ENCODE measurements at places on chromosomes 7 and 10.

GRCh38 chr7:117623606-117624005 is 143.8 kb downstream of the CFTR start:
- DNase-seq = no peak

DNA sequence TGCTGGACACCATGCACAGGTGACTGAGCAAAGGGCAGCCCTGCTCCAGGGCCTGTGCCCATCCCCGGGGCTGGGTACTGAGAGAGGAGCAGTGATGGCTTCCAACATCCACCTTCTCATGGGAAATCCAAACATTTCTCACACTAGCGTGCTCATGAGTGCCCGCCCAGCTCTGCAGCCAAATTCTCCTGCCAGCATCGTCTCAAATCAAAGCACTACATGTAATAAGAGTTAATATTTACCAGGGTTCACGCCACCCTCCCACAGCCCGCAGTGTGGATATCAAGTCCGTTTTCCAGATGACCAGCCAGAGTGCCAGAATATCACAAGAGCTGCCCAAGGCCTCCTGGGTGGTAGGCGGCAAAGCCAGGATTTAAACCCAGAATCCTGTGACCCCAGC is 12.1 kb downstream of the IL15RA start:
- DNase-seq = no peak

DNA sequence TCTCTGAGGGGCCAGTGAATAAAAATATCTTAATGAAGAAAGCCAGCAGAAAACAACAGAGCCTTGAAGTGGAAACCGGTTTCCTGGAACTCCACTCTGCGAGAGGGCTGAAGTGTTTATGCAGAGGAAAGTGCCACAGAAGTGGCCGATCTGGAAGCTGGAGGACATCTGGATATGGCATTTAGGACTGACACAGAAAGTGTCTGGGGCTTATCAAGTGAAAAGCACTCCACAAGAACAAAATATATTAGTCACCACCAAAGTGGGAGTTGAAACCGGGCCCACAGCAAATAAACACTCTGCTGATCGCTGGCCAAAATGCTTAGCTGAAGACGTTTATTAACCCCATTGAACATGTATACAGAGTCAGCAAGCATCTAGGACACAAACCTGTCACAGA is 7.8 kb downstream of the NOD1 start:
- DNase-seq = no peak

DNA sequence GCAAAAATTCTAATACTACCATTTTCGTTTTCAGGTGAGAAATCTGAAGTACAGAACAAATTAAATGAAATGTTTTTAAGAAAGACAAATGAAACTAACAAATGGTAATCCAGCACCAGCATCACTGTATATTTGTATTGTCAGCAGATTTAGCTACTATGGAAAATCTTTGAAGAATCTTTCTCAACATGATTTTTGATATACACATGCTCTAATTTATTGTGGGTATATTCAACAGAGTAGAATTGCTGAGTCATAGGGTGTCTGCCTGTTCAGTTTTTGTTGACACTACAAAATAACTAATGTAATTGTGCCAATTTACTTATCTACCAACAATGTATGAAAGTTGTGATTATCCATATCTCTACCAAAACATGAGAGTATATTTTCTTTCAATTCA is 437.6 kb downstream of the PCDH15 start:
- no peak for DNase-seq

DNA sequence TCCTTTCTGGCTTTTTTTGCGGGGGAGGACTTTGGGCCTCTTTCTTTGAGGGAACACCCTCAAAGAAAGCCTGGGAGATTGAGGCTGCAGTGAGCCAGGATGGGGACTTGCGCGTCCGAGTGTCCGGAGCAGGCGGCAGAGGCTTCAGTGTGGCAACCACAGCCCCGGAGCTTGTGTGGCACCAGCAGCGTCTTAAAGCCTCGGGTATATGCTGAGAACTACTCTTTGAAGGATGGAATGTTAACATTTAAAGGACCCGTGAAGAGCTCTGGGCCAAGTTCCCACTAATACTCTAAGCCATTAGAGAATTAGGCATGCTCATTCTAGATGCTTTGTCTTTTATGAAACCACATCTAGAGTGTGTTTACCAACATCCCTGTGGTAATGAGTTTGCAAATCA is 168.2 kb downstream of the SEPTIN7 start:
- no peak for DNase-seq

GRCh38 chr7:11374629-11375028 is 401.0 kb downstream of the PHF14 start:
- DNase-seq = no peak

- DNase-seq = no peak
Observed at GRCh38 chr7:114554781-114555537, 140.3 kb downstream of the FOXP2 start.

DNA sequence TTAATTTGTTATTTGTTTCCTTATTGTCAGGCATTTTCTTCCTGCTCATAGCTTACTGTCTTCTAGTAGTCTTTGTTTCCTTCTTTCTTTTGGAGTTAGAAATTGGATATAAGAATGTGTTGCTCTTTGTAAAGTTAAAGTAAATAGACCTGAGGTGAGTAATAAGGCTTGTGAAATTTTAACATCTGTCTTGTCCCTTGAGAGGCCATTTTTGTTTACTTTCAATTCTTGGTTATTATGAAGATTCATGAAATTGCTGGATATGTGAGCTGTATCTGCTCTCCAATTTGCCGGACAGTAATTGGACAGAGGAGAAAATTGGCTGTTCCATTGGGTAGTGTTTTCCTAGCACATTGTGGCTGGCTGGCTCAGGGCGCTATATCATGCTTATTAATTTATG is 260.7 kb downstream of the EXOC4 start:
- no peak for DNase-seq

GRCh38 chr10:84205853-84206525 is 11.7 kb downstream of the CDHR1 start:
- DNase-seq = no peak

DNA sequence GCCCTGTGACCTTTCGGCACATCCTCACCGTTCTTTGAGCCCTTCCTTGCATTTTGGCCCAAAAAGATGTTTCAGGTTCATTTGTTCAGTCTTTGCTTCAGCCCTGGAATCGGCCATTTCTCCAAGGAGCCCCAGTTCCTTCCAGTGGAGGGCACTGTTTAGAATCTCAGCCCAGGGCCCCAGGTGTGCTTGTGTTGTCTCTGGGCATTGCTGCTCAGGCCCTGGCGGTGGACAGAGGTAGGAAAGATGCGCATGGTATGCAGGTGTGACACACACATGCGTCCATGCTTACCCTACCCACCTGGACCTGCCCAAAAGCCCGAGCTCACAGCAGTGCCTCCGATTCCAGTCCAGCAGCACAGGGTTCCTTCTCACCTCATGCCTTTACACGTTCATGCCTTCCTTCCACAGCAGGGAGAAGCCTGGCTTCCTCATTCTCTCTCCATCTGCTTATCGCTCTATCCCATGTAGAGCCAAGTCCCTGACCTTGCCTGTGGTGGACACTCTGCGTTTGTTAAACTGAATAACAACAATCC is 70.6 kb downstream of the LHPP start:
- DNase-seq = no peak

GRCh38 chr7:11428877-11429581 is 403.0 kb downstream of the THSD7A start:
- no peak for DNase-seq

- DNase-seq = no peak
Observed at GRCh38 chr7:55273186-55273980, 91.8 kb upstream of the LANCL2 start.

- no peak for DNase-seq
Observed at GRCh38 chr10:26970667-26971066, 109.9 kb upstream of the ABI1 start.

GRCh38 chr7:157335236-157335635 is 1.6 kb upstream of the DNAJB6 start:
- DNase-seq = no peak

DNA sequence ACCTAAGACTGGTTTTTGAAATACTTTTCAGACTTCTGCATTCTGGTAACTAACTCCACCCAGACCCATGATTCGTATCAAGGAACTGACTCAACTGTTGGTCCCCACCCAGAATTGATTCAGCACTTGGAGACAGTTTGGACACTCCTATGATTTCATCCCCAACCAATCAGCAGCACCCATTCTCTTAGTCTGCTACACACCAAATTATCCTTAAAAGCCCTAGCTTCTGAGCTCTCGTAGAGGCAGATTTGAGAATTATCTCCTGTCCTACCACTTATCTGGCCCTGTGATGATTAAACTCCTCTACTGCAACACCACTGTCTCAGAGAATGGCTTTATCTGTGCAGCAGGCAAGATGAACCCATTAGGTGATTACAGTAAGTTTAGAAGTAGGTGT is 7.7 kb upstream of the GSTO1 start:
- no peak for DNase-seq

DNA sequence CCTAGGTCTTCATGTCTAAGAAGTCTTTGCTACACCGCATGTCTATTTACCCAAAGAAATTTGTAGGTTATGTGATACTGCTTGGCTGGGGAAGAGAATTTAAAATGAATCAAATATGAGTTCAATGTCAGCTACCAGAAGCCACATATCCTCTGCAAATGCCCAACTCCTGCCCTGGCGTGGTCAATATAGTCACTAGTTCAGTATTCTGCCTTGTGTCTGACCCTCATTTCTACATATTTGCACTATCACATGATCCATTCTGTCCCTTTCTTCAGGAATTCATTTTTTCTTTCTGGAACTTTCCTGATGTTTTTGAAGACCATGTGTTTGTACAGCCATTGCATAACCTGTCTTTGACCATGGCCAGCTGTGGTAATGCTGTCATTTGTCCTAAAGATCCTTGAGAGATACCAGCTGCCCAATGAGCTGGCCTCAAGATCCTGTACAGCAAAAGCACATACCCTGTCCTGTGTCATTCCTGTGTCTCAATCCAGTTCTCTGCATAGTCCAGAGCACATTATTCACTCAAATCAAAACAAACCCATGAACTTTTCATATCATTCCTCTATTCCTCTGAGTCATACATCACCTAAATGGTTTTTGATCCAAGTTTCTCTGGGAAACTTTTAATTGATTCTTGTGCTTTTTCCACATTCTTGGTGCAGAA is 524.5 kb downstream of the PARD3 start:
- no peak for DNase-seq

GRCh38 chr10:24981161-24981710 is 28.8 kb upstream of the PRTFDC1 start:
- DNase-seq = no peak

- no peak for DNase-seq
Observed at GRCh38 chr7:19024261-19024660, 93.2 kb downstream of the TWIST1 start.

DNA sequence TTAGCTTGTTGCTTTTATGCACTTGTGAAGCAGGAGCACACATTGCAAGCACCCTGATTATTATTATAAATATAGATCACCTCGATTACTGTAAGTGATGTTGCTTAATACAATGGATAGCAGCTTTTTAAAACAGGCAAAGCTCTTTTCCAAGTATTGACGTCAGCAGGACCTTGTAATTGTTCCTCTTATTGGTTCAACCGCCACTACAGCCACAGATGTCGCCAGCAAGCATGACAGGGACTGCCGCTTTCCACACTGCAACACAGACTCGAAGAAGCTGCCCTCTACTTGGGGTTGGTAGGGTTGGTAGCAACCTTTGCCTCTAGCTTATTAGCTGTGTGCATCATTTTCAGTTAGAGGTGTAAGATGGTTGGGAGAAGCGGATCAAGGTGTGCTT is 167.6 kb downstream of the ZNF365 start:
- no peak for DNase-seq

- no peak for DNase-seq
Observed at GRCh38 chr10:44281089-44281613, 103.7 kb downstream of the CXCL12 start.

DNA sequence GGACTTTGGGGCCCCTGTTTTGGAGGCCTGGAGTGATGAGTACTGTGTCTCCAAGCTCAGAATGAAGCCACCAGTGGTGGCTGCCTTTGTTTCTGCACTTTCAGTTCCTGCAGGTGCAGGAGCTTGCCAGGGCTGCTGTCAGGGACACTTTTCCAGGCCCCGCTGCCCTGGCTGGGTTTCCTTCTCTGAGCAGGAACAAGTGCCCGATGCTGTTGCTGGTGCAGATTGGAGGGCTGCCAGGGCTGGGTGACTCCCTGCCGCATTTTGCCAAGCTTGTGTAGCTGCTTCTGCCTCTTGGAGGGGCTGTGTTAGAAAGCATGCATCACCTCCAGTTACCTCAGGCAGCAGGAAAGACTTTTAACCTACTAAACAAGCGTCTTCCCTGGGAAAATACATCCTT is 211.1 kb downstream of the MGMT start:
- DNase-seq = no peak

- no peak for DNase-seq
Observed at GRCh38 chr7:100957832-100958421, 8.6 kb downstream of the MUC3A start.

DNA sequence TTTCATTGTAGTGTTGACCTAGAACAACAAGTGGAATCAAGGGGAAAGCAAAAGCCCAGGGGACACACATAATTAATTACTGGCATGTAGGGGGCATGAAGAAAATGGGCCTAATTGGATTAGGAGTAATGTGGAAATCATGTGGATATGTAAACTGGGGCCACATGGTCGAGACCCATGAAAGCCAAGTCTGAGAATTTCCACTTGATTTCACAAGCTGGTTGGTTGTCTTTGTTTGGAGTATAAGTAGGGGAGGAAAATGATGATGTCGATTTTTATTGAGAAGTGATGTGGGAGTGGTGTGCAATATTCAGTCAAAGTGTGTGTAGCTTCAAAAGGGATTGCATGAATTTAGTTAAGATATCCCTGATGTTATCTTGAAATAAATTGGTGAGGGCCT is 131.8 kb downstream of the LRRC4 start:
- no peak for DNase-seq

DNA sequence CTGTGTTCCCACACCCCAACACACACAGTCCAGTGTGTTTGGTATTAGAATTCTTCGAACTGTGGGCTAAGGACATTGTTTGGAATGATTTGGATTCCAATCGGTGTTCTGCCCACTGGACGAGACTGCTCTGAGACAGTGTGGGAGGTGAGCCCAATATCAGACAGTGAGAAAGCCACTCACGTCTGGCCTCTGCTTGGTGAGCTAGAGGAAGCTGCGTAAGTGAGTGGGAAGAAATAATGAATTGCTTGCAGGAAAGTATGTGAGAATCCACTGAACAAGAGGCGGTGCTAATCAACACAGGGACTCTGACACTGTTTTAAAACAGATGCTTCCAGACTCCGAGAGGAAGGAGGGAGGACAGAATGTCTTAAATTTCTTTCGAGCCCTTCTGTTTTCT is 675.0 kb upstream of the ANKRD30A start:
- no peak for DNase-seq

- no peak for DNase-seq
Observed at GRCh38 chr7:151212626-151213025, 2.3 kb upstream of the H2BK1 start.

DNA sequence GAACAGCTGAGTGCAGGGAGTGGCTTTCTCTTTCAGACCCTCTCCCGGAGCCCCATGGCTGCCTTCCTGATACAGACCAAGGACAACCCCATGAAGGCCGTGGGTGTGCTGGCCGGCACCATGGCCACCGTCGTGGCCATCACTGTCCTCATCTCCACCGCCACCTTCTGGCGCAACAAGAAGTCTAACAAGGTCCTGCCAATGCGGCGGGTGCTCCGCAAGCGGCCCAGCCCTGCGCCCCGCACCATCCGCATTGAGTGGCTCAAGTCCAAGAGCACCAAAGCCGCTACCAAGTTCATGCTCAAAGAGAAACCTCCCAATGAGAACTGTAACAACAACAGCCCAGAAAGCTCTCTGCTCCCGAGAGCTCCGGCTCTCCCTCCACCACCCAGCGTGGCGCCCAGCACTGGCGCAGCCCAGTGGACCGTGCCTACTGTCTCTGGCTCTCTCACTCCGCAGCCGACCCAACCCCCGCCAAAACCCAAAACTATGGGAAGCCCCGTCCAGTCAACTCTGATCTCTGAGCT is 11.2 kb downstream of the LRIT2 start:
- DNase-seq = no peak

- peak; percentile 53 for DNase-seq
Observed at GRCh38 chr7:43658718-43659548, 70.4 kb downstream of the COA1 start.

Measured in activated naive CD4-positive, alpha-beta T cell treated with anti-CD3 and anti-CD28 coated beads, Interleukin-2, amount 50 U/mL, for 16 hours (primary cell).